SW 1271 (cell line): ENCODE measurements at places on chromosomes 2 and 18.

GRCh38 chr2:40451918-40452605, at the start of gene SLC8A1:
Gene SLC8A1 (minus strand): TSS chr2:40452090.
- peak; percentile 24 for DNase-seq

GRCh38 chr2:18047213-18047611, 168.7 kb downstream of the KCNS3 start:
- no peak for DNase-seq

DNA sequence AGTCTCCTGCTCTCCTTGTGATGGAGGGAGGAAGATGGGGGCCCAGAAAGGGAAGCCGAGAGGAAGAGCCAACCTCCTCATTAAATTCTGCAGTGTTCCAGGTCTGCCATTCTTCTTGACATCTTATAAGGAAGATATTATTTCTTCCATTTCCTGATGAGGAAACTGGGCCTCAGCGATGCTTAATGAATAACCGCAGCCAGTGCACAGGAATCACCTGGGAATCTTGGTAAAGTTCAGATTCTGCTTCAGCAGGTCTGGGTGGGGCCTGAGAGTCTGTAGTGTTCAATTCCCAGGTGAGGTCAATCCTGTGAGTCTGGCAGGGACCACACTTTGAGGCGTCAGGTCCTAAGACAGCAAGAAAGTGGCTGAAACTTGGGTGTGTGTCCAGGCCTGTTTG, 17.3 kb downstream of the PCARE start:
- no peak for DNase-seq

- no peak for DNase-seq
Observed at GRCh38 chr2:142586693-142587580, 290.5 kb upstream of the KYNU start.

DNA sequence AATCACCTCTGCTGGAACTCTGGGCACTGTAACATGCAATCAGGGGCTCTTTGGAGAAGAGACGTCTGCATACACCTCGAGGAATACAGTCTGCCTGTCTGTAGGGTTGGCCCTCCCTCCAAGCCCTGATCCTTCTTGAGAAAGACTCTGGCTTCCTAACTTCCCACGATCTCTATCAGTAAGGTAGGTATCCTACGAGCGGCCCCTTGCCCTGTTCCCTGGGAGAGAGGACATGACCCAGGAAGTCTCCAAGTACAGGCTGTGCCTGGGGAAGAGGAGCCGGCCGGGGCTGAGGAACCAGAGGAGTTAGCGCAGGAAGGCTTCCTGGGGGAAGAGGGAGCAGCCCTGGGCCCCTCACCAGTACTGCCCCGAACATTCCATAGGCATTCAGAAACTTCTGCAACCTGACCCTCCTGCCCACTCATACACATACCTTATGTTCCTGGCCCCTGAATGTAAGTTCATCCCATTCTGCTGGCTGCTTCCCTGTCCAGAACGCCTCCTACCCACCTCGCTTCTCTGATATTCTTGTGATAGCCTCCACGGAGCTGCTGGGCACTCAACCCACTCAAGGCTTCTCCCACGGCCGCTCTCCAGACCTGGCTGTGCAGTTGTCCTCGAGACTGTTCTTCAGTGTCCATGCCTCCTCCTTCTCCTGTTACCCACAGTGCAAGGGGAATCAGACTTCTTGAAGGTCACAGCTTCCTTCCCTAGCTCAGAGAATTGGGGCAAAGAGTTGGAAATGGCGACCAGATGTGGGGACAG, 116.1 kb downstream of the CYP26B1 start:
- no peak for DNase-seq

- DNase-seq, result no peak
Observed at GRCh38 chr2:205889114-205889513, 196.9 kb downstream of the INO80D start.

GRCh38 chr2:48148841-48149430, 242.6 kb upstream of the FBXO11 start:
- no peak for DNase-seq

GRCh38 chr2:27118525-27119329, at the start of gene CGREF1:
Gene CGREF1 (minus strand): TSS chr2:27119128. CDS start chr2:27104366, 14,762 bp downstream.
- DNase-seq, result no peak

GRCh38 chr2:120511536-120511935, 165.6 kb downstream of the INHBB start:
- DNase-seq, result no peak

- DNase-seq, result no peak
Observed at GRCh38 chr2:39128919-39129391, 8.1 kb upstream of the SOS1 start.

DNA sequence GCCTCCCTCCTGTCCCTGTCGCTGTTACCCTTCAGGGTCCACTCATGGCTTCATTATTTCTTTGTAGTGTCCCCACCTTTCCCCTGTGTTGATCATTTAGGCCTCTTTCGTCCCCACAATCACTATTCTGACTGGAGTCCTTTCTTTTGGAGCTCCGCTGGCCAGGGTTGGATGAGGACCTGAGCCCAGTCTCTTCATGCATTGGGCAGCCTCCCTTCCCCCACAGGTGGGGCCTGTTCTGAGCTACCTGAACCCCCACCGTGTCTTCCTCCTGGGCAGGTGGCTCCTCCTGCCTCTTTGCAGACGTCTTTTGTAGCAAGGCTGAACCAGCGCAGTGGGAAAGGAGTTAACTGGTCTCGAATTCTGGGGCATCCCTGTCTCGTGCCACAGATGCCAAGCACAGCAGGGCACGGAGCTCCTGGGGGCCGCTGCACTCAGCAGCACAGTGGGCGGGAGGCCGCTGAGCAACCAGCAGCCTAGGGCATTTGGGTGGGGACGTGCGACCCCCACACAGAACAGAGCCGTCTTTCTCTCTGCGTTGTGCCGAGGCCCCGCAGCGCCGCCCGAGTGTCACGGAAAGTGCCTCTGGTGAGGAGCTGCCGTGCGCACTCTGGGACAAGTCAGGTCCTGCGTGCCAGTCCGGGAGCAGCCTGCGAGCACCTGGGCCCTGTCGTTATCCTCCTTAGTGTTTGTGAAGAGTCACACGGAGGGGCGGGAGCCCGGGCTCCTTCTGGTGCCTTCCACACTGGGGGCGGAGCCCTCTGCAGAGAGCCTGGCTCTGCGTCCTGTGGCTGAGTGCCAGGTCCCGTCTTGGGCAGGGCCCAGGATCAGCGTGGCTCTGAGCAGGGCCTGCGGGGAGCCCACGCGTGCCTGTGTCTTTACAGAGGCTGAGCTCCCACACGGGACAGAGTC, 130.1 kb downstream of the NFATC1 start:
- no peak for DNase-seq

DNA sequence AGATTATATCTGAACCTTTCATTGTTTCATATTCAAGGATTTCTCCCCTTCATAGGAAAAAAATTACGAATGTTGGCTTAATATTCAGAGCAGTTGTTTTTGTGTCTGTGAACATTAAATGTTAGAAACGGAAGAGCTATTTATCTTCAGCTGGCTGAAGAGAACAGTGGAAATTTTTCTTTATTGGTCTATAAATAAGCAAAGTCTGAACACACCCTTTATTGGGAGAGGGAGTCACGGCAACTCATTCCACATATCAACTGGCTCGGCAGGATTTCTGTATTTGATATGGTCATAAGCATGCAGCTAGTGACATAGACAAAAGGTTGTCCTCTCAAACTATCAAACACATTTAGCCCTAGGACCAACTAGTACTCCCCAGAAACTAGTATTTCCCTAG, 468.4 kb upstream of the HNRNPA3 start:
- DNase-seq, result no peak

- DNase-seq, result no peak
Observed at GRCh38 chr2:188003800-188004199, 287.9 kb upstream of the GULP1 start.

GRCh38 chr2:106270471-106270891, 76.4 kb upstream of the UXS1 start:
- no peak for DNase-seq

GRCh38 chr2:202910698-202911097, 775 bp downstream of the WDR12 start:
- DNase-seq, result no peak

DNA sequence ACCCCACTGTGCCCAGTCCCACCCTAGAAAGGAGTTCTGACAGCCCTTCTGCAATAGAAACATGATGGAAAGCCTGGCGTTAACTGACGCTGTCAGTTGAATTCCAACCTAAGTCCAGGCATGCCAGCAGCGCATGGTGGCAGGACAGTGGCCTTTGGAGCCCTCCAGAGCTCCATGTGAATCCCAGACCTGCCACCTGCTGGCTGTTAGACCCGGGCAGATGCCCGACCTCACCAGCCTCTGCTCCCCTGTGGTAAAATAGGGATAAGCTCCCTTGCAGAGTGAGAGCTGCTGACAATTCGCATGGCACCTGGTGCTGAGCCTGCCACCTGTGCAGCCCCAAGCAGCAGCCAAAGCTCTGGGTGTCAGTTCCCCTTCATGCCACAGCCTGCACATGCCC, 138.6 kb downstream of the LOXHD1 start:
- no peak for DNase-seq

- peak; percentile 8 for DNase-seq
Observed at GRCh38 chr2:109209412-109209811, 80.4 kb downstream of the SH3RF3 start.

DNA sequence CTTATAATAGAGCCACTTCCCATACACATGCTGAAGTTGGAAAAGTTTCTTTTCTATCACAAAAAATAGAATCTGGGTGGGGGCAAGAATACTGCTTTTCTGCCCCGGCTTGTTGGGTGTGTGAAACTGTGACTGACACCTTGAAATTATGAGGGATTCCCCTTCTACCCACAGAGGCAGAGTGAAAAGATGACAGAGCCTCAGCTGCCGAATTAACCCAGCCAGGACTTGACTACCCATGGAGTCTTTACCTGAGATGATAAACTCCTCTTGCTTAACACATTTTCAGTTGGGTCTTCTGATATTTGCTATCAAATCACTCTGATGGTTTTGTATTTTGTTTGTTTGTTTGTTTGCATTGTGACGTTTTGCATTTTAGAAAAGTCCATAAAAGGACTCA, 66.0 kb upstream of the PMAIP1 start:
- no peak for DNase-seq

GRCh38 chr2:168254158-168254935, 7.0 kb upstream of the STK39 start:
- DNase-seq, result peak; percentile 46

GRCh38 chr2:104332731-104333130, 521.2 kb upstream of the POU3F3 start:
- no peak for DNase-seq

DNA sequence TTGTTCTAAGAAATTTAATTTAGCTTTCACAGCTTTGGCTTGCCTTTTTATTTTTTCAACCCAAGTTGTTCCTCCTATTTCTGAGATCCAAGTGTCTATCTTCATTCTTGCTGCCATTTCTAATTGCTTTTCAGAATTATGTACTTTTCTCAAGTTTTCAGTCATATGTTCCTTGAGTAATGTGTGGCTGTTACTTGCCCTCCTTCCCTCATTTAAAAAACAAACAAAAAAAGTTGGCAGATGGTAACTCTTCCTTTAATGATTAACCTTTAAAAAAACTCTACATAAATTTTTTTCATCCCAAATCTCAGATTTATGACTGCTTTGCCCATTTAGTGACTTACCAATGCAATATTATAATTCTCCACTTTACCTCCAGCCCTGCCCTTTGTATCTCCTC, 131.3 kb downstream of the GALNT3 start:
- no peak for DNase-seq

DNA sequence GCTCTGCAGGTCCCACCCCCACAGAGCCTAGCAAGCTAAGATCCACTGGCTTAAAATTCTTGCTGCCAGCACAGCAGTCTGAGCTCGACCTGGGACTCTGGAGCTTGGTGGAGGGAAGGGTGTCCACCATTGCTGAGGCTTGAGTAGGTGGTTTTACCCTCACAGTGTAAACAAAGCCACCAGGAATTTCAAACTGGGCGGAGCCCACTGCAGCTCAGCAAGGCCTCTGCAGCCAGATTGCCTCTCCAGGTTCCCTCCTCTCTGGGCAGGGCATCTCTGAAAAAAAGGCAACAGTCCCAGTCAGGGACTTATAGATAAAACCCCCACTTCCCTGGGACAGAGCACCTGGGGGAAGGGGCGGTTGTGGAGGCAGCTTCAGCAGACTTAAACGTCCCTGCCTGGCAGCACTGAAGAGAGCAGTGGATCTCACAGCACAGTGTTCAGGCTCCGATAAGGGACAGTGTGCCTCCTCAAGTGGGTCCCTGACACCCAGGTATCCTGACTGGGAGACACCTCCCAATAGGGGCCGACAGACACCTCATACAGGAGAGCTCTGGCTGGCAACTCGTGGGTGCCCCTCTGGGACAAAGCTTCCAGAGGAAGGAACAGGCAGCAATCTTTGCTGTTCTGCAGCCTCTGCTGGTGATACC, 20.0 kb upstream of the NEMP2 start:
- no peak for DNase-seq

DNA sequence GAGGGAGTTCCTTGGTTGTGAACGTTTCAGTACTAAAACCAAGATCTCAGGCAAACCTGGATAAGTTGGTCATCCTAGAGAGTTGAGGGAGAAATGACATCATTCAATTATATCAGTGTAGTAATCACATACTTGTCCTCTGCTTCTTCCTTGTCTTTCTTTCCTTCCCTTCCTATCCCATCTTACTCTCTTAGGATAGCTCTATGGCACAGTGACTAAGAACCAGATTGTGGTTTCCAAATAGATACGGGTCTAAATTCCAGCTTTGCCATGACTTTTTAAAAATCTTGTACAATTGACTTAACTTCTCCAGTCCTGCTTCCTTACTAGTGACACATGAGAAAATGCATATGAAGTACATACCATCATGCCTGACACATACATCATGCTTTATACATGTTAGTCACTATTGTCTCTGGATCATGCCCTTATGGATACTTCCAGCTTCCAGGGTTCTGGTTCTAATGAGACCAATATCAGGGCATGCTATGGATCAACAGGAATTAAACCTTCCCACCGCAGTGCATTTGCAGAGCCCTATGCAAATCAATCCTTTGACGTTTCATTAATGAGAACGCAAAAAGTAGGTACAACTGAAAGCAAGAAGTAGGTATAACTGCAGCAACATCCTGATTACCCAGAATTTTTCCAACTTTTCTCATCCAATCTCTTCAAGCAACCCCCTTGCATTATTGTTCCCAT, 168.0 kb upstream of the KLF7 start:
- no peak for DNase-seq

DNA sequence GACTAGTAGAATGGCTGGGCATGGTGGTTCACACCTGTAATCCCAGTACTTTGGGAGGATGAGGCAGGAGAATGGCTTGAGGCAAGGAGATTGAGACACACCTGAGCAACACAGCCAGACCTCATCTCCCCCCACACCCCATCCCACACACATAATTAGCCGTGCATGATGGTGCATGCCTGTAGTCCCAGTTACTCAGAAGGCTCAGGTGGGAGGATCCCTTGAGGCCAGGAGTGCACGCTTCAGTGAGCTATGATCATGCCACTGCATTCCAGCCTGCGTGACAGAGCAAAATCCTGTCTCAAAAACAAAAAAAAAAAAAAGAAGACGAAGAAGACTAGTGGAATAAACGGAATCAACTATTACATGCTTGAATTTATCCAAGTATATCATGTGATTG, 150.0 kb downstream of the STK39 start:
- DNase-seq, result no peak

GRCh38 chr18:39168723-39169122, 1603.1 kb upstream of the CELF4 start:
- DNase-seq, result no peak

DNA sequence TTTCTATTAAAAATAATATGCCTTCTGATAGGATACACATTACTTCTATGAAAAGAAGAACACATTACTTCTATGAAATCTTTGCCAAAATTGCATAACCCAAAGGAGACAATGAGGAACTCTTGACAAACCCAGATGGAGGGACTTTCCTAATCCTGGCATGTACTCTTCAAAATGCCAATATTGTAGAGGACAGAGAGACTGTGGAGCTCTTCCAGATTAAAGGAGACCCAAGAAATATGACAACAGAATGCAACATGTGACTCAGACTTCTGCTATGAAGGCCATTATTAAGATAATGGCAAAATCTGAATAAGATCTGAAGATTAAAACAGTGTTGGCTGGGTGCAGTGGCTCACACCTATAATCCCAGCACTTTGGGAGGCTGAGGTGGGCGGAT, 22.2 kb downstream of the SOWAHC start:
- DNase-seq, result no peak
